CD8-positive, alpha-beta memory T cell (primary cell): ENCODE measurements at places on chromosomes 6 and 20.

GRCh38 chr6:10451394-10451793 lies 36.5 kb upstream of the TFAP2A start:
- no peak for DNase-seq

DNA sequence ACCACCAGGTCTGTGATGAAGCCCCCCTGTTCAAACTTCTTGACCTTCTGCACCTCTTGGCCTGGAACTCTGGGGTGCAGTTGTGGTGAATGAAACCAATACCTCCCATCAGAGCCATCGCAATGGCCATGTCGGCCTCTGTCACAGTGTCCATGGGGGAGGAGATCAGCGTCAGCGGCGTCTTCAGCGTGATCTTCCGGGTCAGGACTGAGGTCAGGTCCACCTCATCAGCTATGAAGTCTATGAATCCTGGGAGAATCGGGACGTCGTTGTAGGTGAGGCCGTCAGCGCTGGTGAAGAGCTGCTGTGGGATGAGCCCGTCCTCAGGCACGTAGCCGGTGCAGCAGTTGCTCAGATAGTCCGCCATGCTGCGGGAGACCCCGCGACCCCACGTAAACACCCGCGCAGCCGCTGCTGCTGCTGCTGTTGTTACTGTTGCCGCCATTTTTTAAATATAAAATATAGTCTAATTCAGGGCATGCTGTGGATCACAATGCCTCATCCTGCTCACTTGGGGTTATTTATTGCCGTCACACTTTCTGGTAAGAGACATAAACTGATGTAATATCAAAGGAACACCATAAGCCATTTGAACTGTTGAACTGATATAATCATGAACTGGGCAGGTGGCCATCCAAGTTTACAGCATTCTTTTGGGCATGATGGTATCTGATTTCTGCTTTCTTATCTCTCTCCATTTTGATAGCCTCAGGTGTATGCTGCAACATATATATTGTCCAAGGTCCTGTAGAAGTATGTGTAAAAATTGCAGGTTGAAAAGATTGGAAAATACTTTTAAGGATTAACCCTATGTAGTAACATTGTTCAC lies 18.7 kb upstream of the RNF144B start:
- no peak for DNase-seq

- peak; percentile 67 for DNase-seq
Measured at GRCh38 chr6:73388800-73389512, 5.7 kb upstream of the DDX43 start.

DNA sequence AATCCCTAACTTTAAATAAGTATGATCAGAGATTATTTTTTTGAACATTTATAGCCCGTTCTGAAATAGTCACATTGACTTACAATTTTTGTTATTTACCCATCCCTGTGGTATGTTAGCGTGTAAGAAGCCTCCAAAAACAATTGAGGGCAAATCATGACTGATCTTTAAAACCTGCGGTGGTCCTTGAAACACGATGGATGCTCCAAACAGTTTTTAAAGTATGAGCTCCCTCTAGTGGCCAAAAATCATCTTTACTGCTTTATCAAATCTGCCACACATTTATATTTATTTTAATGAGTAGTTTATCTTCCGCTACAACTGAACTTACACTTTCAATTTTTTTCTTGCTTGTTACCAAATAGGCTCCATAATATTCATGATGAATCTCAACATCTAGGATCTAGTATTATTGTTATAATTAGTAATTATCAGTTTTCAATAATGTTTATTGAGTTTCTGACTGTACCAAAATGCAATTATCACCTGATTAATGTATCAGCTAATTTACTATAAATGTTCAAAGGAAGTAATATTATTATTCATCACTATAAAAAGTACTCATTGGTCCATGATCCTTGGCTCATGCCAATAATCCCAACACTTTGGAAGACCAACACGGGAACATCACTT lies 52.2 kb downstream of the MARCKS start:
- DNase-seq: peak; percentile 33

- no peak for DNase-seq
Measured at GRCh38 chr6:52642368-52642767, 28.5 kb upstream of the TMEM14A start.

- DNase-seq: no peak
Measured at GRCh38 chr6:168157272-168158212, 78.5 kb upstream of the FRMD1 start.

DNA sequence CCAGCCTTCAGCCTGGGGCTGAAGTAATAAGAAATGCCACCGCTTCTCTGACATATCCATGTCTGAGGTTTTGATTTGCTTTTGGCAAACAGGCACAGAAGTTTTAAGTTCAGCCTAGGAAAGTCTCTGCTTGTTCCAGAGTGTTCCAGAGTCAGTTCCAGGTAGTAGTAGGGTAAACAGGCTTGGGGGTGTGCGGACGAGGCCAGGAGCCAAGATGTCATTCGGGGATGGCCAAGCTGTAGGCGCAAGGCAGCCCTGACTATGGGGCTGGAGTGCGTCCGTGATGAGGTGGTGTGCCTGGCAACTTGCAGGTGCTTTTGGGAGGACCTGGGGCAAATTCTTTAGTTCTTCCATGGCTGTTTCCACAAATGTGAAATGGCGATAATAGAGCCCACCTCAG lies 60.3 kb downstream of the IRF4 start:
- no peak for DNase-seq

DNA sequence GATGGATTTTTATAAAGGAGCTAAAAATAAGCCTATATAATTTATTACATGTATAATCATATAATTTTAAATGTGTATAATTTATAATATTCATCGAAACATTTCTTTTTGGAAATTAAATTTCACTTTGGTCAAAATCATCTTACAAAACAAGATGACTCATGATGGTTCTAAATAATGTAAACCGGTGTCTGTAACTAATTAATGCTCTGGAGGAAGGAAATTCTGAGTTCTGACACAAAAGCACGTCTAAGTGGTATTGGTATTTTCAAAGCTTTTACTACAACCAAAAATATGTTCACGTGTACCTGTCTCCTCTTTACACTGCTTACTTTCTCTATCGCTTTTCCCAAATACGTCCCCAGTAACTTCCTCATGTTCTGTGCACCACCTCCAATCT lies 134.1 kb downstream of the MTHFD1L start:
- DNase-seq: no peak

GRCh38 chr6:165587206-165587605 lies 75.8 kb downstream of the PDE10A start:
- no peak for DNase-seq

GRCh38 chr20:36908603-36909002 lies 32.7 kb downstream of the TLDC2 start:
- DNase-seq: no peak

GRCh38 chr6:148250975-148251685 lies 91.5 kb upstream of the SASH1 start:
- DNase-seq: no peak

DNA sequence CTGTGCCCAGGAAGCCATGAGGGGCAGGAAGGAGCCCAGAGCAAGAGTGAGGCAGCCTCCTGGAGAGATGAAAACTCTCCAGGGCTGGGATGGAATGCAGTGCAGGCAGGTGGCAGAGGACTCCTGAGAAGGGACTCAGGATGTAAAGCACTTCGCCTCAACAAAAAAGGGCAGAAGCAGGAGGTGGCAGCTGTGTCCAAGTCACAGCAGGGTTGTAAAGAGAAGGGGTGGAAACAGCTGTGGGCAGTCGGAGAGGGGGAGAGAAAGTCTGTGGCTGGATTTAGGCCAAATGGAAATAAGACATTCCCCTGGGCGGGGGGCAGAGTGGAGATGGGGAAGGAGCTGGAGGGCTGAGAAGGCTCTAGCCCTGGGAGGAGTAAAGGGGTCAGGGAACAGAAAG lies 34.9 kb downstream of the CYP21A2 start:
- no peak for DNase-seq

DNA sequence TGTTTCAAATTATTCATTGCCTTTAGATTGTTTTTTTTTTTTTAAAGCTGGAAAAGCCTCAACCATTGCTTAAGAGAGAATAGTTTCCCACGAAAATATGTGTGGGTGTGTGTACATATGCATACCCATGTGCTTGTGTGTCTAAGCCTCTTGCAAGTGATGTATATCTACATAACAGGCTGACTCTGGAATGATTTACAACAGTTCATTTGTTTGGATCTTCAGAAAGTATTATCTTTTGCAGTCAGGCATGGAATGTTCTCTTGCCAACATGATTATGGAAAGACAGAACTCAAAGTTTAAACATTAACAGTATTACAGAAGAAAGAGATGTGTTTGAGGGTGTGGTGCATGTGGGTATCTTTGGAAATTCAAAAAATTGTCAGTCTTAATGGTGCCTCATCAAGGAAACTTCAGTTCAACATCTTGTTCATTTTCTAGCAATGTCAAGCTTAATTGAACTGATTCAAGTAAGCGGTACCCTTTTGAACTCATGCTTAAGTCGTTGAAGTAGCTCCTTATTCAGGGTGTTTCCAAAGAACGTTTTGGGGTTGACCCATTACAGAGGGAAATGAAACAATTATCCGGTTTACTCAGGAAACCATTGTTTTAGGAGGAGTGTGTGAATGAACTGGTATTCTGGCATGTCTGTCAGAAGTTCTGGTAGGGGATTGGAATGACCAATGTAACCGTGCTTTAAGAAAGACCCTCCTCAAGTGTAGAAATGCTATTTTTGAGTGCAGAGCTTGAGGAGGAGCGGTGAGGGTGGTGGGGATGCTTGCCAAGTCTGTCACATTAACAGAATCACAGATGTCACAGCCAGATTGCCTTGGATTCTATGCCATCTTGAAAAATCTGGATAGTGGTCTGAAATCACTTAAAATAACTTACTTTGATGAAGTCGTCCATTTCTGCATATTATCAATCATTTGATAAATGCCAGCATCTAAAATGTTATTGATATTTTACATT lies 60.3 kb downstream of the ADGRG6 start:
- no peak for DNase-seq

- no peak for DNase-seq
Measured at GRCh38 chr6:169499848-169500247, 202.0 kb downstream of the WDR27 start.

GRCh38 chr20:2899243-2899642 lies 26.0 kb downstream of the PTPRA start:
- no peak for DNase-seq

DNA sequence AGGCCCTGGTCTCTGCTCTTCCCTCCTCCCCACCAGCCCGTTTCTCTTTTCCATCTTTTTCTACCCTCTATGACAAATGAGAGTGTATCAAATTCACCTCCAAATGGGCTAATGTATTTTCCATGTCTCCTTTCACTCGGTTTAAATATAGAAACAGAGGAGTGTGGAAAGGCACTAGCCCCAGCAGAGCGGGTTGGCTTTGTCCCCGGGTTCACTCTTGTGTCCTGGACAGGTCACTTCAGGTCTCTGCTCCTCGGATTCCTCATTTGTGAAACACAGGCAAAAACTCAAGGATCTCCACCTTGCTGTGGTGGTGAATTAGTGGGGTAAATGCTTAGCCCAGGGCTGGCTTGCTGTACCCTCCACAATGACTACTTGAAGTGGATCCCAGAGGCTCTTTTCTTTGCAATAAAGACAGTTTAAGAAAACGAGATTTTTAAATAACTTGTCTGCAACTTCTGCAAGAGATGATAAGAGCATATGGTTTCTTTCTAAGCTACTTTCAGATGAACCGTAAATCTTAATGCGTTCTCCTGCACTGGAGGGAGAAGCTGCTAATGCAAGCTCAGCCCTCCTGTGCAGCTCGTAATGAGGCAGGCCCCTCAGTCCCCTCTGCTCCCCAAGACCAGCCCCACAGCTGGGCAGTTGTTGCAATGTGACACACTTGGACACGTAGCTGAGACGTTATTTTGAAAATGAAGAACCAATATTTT lies 292.9 kb downstream of the THBS2 start:
- no peak for DNase-seq

DNA sequence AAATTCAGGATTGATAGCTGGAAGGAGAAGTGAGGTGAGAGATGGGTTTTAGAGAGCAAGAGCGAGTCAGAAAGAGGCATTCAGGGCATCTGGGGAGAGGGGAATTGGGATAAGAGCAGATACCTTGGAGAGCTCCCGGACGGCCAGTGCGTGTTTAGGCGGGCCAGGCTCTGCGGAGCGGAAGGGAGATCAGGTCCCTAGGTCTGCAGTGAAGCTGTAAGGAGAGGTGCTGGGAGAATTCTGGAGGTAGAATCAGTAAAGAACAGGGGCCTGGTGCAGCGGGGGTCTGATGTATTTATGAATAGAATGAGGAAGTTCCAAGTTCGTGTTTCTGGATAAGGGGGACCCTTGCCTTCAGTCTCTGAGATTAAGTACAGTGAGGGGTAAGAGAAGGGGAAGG lies 47.4 kb upstream of the FAM83D start:
- no peak for DNase-seq

- DNase-seq: no peak
Measured at GRCh38 chr6:30781395-30781742, 37.0 kb upstream of the IER3 start.

DNA sequence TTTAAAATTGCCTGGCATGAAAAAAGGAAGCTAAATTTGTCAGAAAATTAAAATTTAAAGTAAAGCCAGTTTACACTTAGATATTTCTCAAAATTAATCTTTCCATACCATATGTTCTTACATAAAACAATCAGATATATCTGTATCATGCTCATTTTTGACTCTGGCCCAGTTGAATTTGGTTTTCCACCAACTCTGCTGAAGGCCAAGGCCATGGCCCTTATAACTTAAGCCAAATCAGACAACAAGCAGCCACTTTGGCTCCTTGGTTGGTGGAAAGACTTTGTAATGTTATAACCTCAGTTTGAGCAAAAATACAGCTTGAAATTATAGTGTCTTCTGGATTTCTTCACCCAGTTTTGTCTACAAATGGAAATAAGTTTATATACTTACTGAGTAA lies 97.3 kb downstream of the CENPW start:
- DNase-seq: no peak

DNA sequence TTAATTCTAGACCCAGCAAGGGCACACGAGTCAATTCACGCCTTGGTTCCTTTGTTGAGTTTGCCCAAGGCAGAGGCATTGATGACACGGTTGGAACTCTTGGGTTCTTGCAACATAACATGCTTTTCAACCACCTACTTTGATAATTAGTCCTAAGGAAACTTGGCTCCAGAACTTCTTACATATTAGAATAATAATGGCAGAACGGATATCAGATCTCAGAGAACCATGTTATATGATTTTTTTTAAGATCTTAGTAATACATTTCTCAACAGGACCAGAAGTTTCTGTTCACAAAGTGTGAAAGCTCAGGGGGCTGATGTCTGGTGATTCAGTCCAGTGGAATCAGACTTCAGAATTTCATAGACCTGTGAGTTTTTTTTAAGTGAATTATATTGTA lies 19.2 kb downstream of the SPTLC3 start:
- no peak for DNase-seq

DNA sequence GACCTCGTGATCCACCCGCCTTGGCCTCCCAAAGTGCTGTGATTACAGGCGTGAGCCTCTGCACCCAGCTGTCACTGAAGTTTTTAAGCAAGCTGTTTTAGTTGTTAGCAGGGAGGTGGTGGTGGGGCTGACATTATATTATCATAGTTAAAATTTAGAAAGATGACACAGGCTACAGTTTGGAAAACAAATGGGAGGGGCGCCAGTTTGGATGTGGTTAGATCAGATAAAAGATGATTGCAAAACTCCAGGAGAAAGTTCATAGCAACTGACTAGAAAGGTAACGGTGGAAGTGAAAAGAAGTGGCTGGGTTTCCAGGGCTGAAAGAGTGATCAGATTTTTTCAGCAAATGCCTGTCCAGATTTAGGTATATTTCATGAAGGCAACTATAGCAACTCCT lies 311.9 kb upstream of the CITED2 start:
- no peak for DNase-seq

- DNase-seq: no peak
Measured at GRCh38 chr6:48881551-48881950, 581.5 kb downstream of the MMUT start.
